Activated T-cell treated with anti-CD3 and anti-CD28 coated beads, Interleukin-2, amount 50 U/mL, for 48 hours (primary cell): ENCODE measurements at places on chromosomes 2 and 18.

- DNase-seq, result no peak
Observed at GRCh38 chr2:172376505-172377125, 50.8 kb upstream of the ITGA6 start.

GRCh38 chr2:211756266-211756665 is 782.3 kb downstream of the ERBB4 start:
- DNase-seq, result no peak

DNA sequence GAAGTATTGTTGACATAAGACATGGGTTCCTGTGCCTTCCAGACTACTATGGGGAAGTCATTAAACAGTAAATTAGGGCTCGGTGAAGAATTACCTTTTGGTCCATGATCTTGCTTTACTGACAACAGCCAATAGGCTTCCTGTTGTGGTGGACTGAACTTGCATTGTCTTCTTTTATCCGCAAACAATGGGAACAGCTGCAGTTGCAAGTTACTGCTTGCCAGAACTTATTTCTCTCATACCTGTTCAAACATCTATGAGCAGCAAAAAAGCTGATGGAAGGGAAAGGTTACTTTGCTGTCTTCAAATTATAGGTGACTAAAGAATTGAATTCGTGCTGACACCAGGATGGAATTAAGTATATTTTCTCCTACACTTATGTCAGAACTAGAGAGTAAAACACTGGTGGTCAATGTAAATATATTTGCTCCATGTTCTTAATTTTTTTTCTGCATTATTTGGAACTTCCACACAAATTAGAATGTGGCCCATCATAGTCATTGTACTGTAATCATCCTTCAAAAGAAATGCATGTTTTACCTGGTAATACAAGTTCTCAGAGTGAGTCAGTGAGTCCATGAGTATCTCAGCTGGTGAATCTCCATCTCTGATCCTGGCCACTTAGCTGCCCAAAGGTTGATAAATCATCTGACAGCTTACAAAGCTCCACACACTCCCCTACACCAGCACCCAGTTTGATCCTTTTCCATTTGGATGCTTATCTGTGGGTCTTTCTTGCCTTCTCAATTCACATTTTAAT is 37.3 kb upstream of the RNF152 start:
- no peak for DNase-seq

DNA sequence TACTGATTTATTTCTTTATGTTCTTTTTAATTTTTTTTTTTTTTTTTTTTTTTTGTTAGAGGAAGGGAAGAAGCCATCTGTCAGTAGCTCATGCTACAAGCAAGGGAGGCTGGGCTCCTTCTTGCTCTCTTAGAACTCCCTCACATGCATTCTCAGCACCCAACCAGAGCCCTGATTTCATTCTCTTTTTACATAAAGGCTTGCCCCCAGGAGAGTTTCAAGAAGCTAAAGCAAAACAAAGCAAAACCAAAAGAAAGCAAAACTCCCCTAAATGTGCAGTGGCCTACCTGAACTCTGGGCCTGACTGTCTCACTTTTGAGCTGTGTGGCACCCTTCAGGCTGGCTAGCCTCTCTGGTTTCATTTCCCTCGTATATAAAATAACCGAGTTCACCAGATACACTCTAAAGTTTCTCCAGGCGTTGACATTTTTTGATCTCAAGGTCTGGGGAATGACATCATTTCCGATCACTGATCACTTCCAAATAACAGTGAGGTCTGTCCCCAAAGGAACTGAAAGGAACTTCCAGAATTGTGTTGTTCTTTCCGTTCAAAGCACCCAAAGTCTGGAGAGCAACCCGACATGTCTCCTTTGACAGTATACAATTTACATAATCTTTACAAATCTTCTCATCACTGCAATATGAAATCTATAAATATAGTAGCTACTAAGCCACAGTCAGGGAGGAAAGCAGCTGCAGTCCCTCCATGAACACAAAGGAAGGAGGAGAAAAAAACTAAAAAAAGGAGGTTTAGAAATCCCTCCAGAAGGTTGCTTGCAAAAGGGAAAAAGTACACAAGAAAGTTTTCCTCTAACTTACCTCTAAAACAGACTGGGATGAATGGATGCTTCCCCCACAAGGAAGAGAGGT is 145.6 kb upstream of the NCK2 start:
- no peak for DNase-seq

DNA sequence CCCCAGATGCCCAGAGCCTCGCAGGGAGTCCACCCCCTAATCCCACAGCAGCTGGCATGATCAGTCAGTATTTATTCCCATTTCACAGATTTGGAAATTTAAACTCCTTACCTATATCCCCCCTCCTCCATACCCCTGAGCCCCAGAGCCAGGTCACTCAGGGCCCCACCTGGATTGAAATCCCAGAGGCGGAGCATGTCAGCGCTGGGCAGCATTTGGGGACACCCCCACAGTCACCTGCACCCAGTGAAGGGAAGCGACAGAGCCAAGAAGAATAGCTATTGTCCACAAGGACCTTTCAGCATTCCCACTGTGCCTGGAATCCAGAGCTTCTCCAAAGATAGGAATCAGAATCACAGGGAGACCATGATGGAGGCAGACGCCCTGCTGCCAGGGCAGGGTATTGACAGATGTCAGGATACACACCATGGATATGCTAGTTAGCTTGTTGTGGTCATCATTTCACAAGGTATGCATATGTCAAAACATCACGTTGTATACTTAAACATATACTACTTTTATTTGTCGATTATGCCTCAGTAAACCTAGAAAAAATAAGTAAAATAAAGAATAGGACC is 968 bp upstream of the ASTL start:
- DNase-seq, result no peak

DNA sequence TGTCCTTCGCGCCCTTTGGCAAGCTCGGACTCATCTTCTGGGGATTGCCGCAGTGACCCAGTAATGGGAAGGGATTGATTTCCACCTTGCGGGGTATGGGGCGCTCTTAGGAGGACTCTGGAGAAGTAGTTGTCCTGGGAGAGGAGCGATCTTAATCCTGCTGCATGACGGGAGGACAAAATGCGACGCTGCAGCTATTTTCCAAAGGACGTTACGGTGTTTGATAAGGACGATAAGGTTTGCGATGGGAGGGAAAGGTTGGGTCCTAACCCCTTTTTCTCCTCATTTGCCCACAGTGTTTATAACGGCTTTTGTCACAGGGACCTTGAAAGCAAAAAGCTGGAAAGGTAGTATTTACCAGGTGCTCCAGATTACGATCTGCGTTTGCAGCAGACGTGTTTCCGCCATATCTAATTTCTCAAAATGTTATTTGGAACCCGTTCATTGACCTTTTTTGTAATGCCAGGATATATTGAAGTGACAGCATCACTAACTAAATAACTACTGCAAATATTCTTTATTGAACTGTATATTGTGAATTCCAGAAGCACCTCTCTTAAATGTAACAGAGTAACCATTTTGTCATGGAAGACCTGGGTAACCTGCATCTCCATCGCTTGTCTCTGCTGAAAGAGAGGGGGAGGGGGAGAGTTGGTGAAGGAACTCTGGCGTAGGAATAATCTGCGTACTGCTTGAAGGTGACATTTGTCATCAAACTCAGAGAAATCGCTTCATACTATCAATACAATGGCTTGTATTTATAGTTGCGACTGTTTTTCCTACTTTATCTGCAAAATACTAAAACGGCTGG is 590 bp downstream of the MDH1 start:
- no peak for DNase-seq

DNA sequence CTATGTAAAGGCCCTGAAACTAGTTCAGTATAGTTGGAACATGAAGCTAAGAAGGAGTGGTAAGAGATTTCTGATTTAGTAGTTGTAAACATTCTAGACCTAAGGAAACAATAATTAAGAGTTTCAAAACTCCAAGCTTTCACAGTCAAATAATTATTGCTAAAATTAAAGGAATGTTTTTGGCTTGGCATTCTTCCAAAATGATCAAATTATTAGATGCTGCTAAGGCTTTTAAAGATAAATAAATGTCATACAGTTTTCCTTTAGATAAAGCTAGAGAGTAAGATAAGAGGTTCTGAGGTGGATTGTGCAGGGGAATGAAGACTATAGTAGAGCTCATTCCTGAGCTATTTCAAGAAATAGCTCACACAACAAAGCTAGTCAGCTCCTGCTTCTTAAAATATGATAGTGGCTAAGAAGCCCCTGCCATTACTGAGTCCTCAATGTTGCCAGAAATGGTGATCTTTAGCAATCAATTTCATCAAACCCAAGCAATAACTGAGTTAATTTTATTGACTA is 45.3 kb downstream of the ZC3H15 start:
- DNase-seq, result no peak

DNA sequence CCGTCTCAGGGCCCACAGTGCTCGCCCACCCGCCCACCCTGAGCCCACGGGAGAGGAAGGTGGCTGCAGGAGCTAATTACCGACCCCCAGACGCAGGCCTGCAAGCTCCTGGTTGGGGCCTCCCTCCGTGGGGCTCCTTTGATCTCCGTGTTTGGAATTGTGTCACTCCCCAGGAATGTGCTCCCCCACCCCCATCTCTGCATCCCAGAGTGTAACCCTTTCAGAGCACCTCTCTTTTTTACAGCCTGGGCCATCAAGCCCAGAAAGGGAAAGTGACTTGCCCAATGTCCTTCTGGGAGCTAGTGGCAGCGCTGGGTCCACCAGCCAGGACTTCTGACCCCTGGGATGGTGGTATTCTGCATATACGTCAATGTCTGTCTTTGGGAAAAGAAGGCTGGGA is 335.1 kb downstream of the CYRIA start:
- DNase-seq, result no peak

GRCh38 chr2:96207774-96208142 is 869 bp downstream of the STARD7 start:
- DNase-seq, result no peak

DNA sequence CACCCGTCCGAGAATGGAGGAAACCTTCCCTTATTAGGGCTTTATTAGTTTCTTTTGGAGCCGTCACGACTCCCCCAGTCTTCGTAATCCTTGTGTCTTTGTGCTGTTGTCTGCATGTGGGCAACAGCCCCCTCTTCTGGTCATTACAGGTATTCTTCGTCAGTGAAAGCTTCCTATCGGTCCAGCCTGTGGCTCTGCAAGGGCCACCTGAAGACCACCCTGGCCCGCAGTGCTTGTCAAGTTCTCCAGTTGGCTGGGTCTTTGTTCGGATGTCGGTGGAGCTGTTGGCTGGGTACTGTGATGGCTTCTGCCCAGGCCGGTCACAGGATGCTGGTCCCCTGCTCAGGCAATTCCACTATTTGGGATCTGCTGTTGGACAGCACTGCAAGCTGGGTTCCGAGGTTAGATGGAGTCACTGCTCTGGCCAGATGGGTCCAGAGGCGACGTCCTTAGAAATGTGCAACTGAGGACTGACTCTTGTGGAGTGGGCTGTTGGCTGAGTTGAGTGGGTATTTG is 19.2 kb downstream of the E2F6 start:
- peak; percentile 55 for DNase-seq

GRCh38 chr2:9760069-9760901 is 83.0 kb upstream of the TAF1B start:
- no peak for DNase-seq

- no peak for DNase-seq
Observed at GRCh38 chr2:9519250-9519649, 36.4 kb downstream of the ADAM17 start.

DNA sequence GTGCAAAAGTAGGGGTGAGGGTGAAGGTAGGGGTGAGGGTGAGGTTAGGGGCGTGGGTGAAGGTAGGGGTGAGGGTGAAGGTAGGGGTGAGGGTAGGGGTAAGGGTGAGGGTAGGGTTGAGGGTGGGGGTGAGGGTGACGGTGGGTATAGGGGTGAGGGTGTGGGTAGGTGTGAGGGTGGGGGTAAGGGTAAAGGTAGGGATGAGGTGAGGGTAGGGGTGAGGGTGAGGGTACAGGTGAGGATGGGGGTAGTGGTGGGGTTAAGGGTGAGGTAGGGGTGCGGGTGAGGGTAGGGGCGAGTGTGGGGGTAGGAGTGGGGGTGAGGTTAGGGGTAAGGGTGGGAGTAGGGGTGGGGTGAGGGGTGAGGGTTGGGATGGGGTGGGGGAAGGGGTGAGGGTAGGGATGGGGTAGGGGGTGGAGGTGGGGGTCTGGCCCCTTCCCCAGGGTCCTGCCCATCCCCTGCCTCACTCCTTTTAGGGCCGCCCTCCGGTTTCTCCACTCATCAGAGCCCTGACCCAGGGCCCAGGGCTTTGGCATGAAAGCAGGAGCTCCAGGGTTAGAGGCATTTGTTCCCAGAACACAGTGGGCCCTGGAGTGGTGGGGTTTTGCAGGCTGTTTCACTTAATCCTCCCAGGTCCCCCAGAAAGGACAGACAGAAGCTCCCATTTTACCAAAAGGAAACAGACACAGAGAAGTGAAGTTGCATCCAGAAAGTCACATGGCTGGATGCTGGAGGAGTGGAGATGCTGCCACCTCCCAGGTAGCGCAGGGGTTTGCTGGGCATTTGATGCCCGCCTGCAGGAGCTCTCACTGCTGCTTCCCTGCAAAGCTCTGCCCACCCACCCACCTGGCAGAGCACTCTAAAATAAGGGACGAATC is 26.9 kb downstream of the SNORC start:
- no peak for DNase-seq

- no peak for DNase-seq
Observed at GRCh38 chr2:176181551-176181950, 6.9 kb upstream of the HOXD1 start.

- no peak for DNase-seq
Observed at GRCh38 chr2:167345559-167345958, 457.3 kb downstream of the XIRP2 start.

DNA sequence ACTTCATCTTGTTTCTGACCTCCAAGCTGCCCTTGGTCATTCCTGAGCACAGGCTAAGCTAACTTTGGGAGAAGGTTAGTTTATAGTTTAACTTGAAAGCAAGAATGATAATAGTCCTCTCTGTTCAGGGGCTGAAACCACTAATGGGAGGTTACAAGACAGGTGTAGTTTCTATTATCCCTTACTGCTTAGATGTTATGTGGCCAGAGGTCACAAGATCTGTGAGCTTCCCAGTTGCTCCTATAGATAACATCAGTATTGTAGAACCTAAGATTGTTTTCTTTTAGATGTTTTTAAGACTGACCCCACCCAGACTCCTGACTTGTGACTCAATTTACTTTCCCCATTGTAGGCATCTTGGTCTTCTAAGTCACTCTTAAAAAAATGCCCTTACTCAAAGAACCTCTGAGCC is 94.8 kb upstream of the LPIN2 start:
- DNase-seq, result no peak

DNA sequence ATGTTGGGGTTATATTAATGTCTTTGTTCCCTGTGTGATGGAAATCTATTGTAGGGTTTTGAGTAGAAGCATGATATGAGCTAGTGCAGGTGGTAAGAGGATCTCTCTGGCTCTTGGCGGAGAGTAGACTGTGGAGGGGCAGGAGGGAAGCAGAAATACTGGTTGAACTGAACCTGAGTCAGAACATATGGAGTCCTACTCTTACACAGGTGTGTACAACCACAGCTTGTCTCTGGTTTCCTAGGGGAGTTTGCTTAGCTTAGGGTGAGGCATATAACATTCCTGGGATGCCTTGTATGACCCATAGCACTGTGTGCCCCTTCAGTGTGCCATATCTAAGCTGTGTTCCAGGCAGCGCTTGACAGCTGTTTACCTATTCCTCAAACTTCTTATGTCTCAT is 97.3 kb upstream of the GCFC2 start:
- no peak for DNase-seq

- DNase-seq, result no peak
Observed at GRCh38 chr2:121191191-121192170, 93.5 kb downstream of the TFCP2L1 start.

- DNase-seq, result no peak
Observed at GRCh38 chr2:172999641-173000386, 75.8 kb upstream of the MAP3K20 start.

- no peak for DNase-seq
Observed at GRCh38 chr2:212906620-212907019, 244.8 kb downstream of the IKZF2 start.
